GM12865 (cell line): ENCODE measurements at places on chromosomes 2 and 18.

GRCh38 chr2:23495661-23496114, 110.7 kb downstream of the KLHL29 start:
- no peak for DNase-seq

DNA sequence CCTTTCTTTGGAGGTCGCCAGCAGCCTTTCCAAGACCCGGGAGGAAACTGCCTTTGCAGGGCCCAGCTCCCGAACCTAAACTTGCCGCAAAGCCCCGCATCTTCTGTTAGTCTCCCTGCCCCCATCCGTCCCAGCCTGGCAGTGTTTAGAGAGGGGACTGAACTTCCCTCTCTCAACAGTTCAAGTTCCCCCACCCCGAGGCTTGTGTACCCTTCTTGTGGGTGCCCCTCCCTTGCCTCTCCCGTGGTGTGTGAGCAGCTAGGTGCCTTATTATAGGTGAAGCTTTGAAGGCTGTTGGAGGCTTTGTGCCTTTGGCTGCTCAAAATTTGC, 1.4 kb downstream of the LBH start:
- DNase-seq = no peak

DNA sequence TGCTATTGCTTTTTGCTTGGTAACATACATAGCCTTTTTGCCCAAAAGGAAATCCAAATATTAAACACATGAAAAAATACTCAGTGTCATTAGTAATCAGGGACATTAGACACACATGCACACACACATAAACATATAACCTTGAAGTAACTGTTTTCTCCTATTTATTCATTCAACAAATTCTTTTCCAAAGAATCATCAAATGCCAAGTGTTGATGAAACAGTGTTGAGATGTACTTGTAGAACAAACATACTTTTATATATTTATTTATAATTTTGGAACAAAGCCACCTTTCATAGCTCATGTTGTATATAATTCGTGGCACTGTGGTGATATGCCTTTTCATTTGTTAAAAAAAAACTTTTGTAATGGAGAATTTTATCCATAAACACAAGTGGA, 81.0 kb downstream of the APLF start:
- no peak for DNase-seq

DNA sequence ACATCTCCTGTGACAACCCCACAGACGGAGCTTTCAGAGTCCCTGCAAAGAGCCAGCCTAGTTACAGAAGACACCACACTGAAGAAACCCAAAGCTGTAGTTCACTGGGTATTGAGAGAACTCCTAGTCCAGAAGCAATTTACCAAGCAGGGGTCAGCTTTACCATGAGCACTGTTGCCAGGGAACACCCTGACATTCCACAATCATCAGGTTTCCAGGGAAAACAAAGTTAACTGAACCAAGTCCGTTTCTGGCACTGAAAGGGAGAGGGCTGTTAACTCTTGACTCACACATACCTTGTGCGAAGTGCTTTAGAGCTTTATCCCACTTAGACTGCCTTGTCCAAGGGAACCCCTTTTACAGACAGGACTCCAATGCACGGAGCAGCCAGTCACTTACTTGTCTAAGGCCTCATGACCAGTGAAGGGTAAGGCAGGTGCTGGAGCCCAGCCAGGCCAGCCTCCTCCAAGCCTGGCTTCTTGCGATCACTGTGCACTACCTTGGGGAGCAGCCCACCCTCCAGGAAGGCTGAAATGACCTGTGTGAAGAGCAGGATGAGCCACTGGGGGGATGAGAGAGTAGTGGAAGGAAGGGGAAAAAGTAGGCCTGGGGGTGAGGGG, 53.9 kb downstream of the REEP1 start:
- no peak for DNase-seq

- DNase-seq = no peak
Measured at GRCh38 chr2:119206201-119206600, 17.4 kb upstream of the STEAP3 start.

GRCh38 chr2:120787111-120787821, 51.6 kb downstream of the GLI2 start:
- DNase-seq = no peak

GRCh38 chr2:20094142-20094755, 42.8 kb upstream of the LAPTM4A start:
- DNase-seq = no peak
